Ureter (tissue), 1 donor: ENCODE measurements at places on chromosomes 5 and 9. TPM values are rescaled to one million over a fixed set of nuclear protein-coding genes. Genes with fewer than 3 reads are reported as not detected.

- DNase-seq, result no peak
Measured at GRCh38 chr9:5871785-5872184, 18.9 kb upstream of the MLANA start.

GRCh38 chr5:1295650-1296037 lies 776 bp upstream of the TERT start:
- no peak for DNase-seq

DNA sequence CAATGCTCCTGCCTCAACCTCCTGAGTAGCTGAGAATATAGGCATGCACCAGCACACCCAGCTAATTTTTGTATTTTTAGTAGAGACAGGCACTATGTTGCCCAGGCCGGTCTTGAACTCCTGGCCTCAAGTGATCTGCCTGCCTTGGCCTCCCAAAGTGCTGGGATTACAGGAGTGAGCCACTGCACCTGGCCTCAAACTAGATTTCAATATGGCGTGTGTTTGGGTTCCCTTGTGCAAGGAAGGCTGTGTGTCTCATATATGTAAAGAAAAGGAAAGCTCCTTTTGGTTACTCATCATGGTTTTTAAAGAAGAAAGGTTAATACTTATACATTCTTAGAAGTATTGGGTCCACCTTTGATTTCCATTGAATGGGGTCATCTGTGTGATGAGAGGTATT lies 70.7 kb downstream of the ANKRD33B start:
- DNase-seq, result no peak

GRCh38 chr5:43078956-43079355 lies 38.8 kb upstream of the ANXA2R start:
- DNase-seq, result no peak

- DNase-seq, result no peak
Measured at GRCh38 chr5:77024490-77024889, 5.7 kb upstream of the AGGF1 start.

DNA sequence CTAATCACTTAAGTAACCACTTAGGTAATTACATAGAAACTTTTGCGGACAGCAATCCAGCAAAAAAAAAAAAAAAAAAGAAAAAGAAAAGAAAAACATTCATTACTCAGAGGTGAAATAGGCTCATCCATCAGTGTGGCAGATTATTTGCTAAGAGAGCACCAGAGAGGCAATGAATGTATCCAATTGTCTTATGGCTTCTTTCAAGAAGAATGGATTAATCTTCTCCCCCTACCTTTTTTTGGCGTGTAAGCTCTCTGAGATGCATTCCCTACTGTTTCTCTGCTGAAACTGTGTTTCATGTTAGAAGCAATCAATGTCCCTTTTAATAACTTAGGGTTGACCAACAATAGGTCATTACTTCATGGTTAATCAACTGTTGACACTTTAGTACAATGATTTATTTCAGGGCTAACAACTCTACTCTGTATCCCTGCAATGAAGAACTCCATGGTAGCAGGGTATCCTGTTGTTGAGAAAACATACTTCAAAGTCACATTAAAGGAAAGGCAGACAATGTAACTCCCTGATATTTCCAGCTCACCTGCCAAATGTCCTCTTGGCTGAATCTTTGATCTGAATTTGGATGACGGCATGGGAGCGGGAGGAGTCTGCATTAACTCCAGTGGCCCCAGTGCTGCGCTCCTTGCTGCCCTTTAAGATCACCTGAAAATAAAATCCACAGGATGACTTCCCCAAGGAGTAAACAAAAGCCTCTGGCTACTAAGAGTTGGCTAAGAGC lies 57.6 kb downstream of the KIF24 start:
- DNase-seq, result no peak

Gene CCNH
- total RNA-seq, result 68.6 TPM

Gene AMACR
- 15.2 TPM for total RNA-seq

Gene POLR3G
- 2.1 TPM for total RNA-seq

Gene NEURL1B
- total RNA-seq, result 35.0 TPM
